GM04504 (cell line): ENCODE measurements at places on chromosomes 7 and 10.

GRCh38 chr7:22989643-22990587 is 24.0 kb downstream of the HYCC1 start:
- no peak for DNase-seq

GRCh38 chr10:45444976-45445898 is 71.2 kb downstream of the ALOX5 start:
- no peak for DNase-seq

DNA sequence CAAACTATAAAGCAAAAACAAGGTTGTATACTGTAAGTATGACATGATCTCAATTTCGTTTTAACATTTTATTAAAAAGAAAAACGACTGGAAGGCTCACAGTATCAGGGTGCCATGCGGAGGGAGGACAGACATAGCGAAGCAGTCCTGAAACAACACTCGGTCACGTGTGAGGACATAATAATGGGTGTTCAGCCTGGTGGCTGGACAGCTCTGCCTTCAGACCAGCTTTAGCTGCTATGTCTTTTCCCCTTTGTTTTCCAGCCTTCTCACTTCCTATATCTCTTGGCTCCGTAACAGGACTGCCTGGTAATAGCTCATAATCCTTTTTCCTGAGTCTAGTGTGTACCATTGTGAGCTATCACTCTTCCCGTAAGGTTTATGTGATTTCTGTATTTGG is 18.4 kb upstream of the KLF14 start:
- DNase-seq, result no peak

GRCh38 chr7:130912862-130913638 is 179.0 kb upstream of the KLF14 start:
- peak; percentile 97 for DNase-seq

DNA sequence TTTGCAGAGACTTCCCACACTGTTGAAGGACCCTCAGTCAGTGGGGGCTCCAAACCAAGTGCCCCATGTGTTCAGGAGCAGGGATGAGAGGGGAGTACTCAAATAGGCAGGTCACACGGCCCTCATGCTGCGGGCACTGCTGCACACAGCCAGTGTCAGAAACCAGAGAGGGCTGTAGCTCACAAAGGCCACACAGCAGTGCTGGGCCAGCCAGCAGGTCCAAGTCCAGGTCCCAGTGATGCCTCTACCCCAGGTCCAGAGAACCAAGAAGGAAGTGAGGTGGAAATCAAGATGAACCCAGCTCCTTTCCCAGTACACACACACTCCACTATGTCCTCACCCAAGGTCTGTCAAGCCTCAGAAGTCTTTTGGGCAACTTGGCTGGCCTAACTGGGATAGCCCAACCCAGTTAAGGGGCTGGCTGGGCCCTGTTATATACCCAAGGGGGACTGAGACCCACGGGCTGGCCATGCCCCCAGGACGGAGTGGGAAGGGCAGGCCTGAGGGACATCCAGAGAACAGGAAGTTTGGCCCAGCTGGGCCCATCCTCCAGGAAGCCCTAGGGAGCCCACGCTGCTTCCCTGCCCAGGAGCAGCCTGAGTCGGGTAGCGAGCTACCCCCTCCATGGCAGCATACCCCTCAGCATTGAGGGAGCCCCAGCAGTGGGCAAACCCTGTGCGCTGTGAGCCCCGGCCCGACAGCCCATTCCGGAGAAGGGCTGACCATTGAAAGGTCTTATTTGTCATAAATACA is 24.3 kb downstream of the GRID1 start:
- no peak for DNase-seq

DNA sequence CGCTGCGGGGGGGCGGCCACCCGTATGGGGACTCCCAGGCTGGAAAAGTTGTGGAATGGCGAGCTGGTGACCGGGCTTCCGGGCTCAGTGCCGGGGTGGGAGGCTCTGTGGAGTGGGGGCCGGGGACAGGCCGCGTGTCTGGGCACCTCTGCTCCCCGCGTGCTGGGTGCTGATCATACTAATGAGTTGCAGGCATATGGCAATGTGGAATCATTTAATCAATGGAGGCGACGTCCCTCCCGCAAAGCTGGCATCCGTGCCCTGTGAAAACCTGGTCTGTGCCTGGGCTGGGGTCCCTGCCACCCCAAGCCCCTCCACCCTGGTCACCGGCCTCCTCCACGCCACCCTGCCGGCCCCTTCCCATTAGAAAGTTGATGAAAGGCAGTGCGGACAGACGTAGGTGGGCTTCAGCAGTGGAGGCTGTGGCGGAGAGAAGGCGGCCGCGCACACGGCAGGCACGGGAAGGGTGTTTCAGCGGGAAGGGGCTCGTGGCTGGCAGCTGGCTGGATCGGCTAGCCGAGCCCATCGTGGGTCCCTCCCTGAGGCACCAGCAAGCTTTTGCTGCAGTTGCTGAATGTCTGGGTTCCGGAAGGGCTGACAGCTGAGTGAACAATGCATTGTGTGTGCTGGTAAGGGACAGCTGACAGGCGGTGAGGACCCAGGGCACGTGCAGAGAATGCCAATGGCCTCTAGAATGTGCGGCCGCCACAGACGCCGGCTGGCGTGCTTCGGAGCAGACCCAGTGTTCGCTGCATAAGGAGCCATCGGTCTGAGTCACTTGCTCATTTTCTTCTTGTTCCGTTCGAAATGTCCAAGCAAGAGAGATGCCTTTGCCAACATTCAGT is 1.5 kb downstream of the ADGRA1 start:
- DNase-seq, result no peak

DNA sequence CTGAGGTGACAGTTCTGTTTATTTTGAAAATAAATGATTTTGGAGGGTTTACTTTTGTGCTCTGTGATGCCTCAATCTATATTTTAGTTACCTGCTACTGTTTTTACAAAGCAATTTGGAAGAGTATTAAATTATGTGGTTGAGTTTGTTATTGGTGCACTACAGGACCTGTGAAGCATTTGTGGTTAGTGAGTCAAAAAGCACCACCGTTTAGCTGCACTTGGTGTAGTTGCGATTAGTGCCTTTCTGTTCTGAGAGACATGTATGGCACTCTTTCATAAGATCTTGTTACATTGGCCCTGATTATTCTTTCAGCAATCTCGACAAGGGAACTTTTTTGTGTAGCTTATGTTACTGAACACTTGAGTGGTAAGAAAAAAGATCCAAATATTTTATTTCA is 132.2 kb downstream of the BBS9 start:
- DNase-seq, result no peak

GRCh38 chr10:24822590-24822989 is 98.9 kb upstream of the ARHGAP21 start:
- DNase-seq, result no peak

DNA sequence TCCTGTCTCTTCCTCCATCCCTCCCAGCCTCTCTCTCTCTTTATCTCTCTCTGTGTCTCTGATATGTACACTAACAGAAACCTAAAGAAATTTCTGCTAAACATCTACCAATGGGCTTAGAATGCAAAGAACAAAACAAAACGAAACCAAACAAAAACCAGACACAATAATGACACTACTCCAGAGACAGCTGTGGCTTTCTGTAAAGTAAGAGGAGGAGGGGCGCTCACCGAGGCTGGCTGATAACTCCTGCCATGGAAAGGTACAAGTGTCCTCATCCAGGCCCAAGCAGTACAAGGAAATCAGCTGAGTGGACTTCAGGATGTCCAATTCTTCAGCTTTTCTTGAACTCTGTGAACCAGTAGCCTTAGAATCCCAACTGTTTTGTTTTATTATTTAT is 70.4 kb upstream of the FZD8 start:
- no peak for DNase-seq

DNA sequence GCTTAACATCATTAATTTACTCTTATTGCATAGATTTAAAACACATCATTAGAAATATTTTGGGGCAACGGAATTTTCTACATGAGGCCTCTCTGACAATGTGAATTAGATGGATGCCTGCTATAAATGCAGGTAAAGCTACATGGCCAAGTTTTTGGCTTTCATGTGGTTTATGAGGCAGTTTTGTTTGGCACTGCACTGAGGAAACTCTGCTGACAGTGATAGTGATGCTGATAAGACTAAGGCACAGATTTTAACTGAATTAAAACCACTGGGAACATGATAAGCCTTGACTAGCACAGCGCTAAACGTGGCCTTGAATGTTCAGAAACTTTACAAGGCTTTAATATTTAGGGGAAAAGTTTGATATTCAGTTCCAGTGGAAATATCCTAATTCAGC is 114.3 kb upstream of the NOBOX start:
- DNase-seq, result no peak

- DNase-seq, result no peak
Observed at GRCh38 chr10:123886292-123886691, 5.3 kb downstream of the CPXM2 start.

- DNase-seq, result no peak
Observed at GRCh38 chr10:43921478-43921877, 272.8 kb upstream of the ZNF32 start.

GRCh38 chr7:67614843-67615242 is 618.2 kb downstream of the TYW1 start:
- no peak for DNase-seq

GRCh38 chr10:58041901-58042300 is 225.8 kb downstream of the IPMK start:
- no peak for DNase-seq

DNA sequence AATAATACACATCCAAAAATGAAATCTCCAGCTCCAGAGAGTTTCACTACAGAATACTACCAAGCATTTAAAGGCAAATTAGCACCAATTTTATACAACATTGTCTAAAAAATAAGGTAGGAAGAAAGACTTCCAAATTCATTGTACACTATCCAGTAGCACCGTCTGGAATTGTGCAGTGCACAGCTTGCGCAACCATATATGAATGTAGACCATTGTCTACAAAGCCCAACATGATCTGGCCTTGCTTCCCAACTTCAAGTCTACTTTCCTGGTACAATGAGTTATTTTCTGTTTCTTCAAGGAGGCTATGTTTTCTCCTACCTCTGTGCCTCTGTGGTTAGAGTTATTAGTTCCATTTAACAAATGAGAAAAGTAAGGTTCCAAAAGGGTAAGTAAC is 115.4 kb upstream of the FOXK1 start:
- no peak for DNase-seq

GRCh38 chr10:63554657-63555056 is 33.5 kb downstream of the REEP3 start:
- DNase-seq, result peak; percentile 61

DNA sequence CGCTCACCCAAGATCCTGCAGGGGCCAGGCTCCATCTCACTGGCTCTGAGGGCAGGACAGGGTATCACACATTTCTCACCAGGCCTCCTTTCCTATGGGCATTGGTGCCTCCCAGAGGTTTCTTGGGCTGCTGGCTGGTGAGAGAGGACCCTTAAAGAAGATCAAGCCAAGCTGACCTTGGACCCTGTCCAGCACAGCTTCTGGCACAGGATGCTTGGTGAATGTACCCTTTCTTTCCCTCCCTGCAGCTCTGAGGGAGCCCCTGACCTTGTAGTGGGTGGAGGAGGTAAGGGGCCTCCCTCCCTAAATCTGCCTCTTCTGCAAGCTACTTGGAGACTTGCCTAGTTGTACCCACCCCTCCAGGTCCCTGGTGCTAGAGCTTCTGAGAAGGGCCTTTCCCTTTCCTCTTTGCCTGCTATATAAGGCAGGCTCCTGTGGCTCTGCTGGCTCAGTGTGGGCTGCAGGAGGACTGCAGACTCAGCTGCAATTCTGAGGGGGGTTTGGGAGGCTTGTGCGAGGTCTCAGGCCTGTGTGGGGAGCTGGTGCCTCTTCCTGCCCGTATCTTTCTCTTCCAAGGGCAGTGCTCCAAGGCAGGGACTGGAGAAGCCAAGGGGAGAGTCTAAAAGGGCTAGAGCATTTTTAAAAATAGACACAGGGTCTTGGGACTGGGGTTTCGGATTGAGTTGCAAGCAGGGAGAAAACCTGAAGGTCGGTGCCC is 11.7 kb upstream of the TRIM8 start:
- no peak for DNase-seq

GRCh38 chr10:10792681-10793080 is 225.0 kb upstream of the CELF2 start:
- peak; percentile 54 for DNase-seq

- DNase-seq, result no peak
Observed at GRCh38 chr10:34760606-34761005, 54.5 kb downstream of the PARD3 start.

DNA sequence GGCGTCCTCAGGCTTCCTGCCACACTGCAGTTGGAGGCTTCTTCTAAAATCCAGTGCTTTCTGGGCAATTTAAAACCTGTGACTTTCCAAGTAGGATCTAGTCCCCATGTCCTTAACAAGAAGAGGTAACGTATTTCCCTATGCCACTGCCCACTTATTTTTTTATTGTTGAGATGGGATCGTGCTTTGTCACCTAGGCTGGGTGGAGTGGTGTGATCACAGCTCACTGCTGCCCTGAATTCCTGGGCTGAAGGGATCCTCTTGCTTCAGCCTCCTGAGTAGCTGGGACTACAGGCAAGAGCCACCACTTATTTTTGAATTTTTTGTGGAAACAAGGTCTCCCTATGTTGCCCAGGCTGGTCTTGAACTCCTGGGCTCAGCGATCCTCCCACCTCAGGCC is 63.4 kb downstream of the DAGLB start:
- no peak for DNase-seq

DNA sequence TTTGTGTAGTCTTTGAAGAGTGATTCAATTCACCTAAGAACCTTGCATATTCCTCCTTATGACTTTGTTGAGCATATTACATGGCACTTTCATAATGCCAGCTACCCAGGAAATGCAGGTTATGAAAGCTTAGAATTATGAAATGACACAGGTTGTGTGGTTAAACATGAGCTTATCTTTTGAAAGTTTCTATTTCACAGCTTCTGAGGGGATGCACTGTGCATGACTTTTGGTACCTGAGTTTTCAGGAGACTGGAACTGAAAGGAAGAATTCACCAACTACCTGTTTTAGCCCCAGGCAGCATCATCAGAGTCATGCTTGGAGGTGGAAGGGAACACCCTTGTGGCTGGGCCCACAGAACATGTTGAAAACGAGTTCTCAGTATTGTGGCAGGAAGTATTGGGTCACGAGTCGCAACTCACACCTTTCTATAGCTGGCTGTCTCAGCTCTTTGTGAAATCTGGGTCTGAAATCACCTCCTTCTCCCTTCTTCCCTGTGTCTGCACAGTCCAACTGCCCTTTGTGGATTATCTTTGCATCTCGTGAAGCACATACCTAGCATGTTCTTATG is 228.2 kb downstream of the PTEN start:
- DNase-seq, result no peak

DNA sequence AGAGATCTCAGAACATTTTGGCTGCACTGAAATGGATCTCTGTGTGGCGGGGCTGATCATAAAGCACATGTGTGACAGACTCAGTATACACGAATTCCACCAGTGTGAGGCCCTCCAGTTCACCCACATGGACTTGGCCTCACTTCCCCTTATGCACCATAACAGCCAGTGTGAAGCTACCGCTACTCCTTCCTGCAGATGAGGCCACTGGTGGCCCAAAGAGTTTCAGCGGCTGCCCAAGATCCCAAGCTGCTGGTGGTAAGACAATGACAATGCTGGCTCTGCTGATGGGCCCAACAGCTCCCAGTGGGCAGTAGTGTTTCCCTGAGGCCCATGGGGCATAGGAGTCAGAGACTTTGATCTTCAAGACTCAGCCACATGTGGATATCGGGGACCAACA is 21.0 kb upstream of the C10orf71 start:
- DNase-seq, result no peak

- no peak for DNase-seq
Observed at GRCh38 chr10:77732213-77733003, 94.8 kb upstream of the KCNMA1 start.
